Foreskin keratinocyte (primary cell): ENCODE measurements at places on chromosomes 1 and 21.

DNA sequence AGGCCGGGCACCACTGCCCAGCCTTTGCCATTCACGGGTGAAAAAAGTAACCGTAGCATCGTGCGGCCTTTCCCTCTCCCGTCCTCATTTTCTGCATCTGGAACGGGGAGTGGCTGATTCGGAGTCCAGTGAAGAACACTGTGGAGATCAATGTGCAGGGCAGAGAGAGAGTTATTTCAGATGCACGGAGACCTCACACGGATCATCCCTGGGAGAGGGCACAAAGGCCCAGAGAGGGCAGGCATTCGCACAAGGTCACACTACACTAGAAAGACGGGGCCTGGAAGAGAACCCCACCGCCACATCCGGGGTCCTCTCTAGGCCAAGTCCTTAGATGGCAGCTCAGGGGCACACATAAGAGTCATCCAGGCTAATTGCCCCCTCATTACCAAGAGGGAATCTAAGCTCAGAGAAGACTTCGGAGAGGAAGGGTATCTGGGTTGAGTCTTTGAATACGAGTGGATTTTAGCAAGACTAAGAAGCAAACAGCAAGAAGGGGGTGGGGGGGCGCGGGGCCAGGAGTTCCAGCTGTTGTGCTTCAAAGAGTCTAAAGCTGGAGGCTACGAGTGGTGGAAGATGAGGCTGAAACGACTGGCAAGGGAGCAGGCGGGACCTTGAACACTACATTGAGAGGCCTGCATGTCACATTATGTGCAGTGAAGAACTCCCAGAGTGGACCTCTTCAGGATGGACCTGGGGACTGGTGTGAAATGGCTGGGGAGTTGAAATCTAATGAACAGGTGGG lies 857 bp downstream of the GPX7 start:
- DNase-seq = no peak

DNA sequence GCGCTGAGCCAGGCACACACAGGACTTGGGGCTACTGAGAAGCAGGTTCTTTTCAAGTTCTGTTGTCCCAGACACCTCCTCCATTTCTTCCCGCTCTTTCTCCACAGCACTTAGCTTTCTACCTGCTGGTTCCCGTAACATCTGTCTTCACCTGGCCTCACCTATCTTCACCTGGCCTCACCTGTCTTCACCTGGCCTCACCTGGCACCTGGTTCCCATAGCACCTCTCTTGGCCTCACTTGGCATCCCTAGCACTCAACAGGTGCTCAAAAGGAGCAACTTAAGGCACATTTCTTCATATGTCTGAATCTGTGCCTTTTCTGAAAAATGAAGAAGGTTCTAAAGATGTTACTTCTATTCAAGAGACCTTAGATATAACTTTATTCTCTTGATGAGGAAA lies 10.4 kb downstream of the KCNK1 start:
- DNase-seq = no peak

- no peak for DNase-seq
Measured at GRCh38 chr1:4461726-4462290, 192.6 kb upstream of the AJAP1 start.

DNA sequence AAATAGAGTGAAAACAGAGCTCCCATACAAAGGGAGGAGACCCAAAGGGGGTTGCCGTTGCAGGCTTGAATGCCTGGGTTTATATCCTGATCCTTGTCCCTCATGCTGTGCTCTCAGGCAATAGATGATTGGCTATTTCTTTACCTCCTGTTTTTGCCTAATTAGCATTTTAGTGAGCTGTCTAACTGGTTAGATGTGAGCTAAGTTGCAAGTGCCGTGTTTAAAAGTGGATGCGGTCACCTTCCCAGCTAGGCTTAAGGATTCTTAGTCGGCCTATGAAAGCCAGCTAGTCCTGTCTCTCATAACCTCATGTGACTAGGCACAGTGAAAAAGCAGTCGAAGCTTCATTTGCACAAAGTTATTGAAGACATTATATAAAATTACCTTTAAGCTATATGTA lies 356.7 kb upstream of the TMPRSS15 start:
- no peak for DNase-seq

DNA sequence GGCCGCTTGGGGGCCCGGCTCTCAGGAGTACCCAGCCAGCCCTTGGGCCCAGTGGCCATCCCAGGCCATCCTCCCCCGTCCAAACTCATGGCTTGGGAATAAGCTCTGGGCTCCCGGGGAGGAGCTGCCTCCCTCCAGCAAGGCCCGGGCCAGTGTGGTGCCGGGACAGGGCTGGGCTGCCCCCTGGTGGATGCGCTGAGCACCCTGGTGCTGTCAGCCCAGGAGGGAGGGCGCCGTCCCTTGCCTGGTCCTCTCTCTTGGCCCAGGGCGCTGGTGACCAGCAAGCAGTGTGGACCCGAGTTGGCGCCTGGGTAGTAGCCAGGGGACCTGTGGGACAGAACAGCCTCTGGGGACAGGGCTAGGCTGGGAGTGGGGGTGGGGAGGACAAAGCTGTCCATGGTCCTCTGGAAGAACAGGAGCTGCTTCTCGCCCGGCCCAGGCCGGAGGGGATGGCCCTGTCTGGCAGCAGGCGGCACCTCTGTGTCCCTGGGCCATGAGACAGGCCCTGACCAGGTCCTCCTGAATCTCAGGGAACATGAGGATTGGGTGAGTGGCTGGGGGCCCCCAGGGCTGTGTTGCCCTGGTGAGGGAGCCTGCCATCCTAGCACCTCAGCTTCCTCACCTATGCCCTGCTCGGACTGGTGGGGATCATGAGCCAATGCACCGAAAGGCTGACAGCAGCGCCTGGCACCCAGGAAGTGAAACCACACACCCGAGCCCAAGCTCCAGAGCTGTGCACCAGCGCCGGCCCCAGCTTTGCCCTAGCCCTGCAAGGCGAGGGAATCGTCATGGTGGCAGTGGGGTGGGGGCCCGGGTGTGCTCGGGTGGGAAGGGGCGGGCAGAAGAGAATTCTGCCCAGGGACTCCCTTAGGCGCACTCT lies 9.4 kb downstream of the MORN1 start:
- no peak for DNase-seq

- DNase-seq = peak; percentile 34
Measured at GRCh38 chr1:110513511-110513910, 5.5 kb downstream of the KCNA10 start.

DNA sequence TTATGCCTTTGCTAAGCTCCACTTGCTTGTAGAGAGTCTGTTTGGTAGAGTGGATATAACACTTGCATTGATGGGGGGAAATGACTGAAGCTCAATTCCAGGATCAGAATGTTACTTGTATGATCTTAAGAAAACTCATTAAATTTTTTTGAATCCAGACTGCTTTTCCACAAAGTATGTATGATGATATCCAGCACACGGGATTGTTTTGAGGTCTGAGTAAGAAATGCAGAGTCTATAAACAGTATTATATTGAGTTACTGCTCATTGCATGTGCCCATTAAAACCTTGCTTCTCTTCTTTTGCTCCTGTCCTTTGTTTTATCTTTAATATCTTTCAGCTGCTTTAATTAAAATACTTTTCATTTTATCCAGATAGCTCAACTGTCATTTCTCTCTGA lies 570.4 kb upstream of the ZRANB2 start:
- DNase-seq = no peak

- DNase-seq = peak; percentile 28
Measured at GRCh38 chr1:3772027-3772714, 378 bp upstream of the SMIM1 start.

GRCh38 chr1:9593492-9594465 lies 5.1 kb downstream of the TMEM201 start:
- DNase-seq = peak; percentile 94

GRCh38 chr1:18458133-18459092 lies 22.3 kb upstream of the KLHDC7A start:
- no peak for DNase-seq

DNA sequence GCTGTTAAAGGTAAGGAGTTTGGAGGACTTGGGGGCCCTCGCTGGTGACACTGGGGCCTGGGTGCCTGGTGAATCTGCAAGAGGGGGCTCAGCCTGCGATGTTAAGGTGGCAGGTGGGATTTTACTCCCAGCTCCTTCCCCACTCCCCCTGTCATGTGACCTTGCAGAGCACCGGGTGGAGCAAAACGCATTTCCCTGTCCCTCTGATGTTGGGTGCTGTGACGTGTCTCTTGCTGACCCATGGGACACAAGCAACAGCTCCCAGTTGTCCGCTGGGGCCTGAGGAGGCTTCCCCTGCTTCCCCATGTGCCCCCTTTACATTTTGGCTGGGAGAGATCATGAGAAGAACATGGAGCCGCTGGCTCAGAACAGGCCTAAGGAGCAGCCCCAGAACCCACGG lies 319.0 kb downstream of the MATN1 start:
- DNase-seq = no peak

GRCh38 chr1:213533125-213533524 lies 454.6 kb upstream of the PROX1 start:
- DNase-seq = no peak

DNA sequence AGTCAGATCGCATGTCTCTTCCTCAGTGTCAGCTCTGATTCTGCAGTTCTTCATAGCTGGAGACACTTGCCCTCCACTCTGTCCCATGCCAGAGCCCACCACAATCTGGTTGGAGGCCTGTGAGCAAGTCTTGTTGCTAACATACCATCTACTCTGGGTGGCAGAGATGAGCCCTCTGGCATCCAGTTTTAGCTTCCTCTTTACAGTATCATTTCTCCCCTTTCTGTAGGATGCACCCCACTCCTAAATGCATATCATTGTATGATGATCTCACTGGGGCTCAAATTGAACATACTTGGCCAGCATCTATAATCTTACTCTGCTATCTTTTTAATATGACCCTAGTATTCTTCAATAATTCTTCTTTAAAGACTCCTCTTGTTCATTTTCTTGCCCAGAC lies 16.9 kb downstream of the PCNX2 start:
- DNase-seq = no peak

- DNase-seq = peak; percentile 87
Measured at GRCh38 chr1:24418898-24419628, 3.5 kb downstream of the NIPAL3 start.

DNA sequence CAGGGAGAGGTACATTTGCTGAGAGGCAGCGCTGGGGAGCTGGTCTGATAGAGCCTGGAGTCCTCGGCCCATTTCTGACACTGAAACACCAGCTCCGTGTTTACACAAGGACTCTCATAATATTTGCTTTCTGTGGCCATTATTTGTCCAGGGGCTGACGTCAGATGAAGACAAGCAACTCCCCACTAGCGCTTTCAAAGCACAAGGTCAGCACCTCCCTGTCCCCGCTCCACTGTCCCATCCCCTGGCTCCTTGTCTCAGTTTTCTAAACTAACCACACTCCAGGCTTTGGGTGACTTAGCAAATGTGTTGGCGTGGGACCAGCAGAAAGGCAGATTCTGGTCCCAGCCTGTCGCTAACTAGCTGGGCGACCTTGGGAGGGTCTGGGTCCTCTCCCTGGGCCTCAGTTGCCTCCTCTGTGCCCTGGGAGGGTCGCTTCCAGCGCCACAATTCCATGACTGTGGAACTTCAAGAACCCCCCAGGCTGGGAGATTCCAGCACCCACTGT lies 37.4 kb upstream of the ZBTB40 start:
- DNase-seq = no peak

- peak; percentile 60 for DNase-seq
Measured at GRCh38 chr1:190904091-190904695, 426.5 kb upstream of the BRINP3 start.

GRCh38 chr1:66343569-66344325 lies 190.2 kb upstream of the SGIP1 start:
- DNase-seq = no peak
